ENCODE measurements at places on chromosomes 12 and 14.

DNA sequence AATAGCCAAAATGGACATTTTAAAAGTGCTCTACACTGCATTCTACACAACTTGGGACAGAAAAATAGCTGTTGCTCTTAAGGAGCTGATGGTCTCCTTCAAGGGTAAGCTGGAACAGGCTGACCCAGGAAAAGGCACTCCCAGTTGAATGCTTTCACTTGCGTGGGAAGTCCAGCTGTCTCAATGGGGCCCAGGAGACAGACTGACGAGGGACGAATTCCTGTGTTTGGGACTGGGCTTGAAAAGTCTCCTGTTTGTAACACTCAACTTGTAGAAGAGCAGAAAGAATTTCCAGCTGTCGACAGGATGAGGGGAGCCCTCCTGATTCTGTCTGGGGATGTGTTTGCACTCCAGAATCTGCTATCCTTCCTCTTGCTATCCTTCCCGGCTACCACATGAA, 180.8 kb downstream of the ZFP36L1 start:
- DNase-seq, result no peak

- no peak for DNase-seq
Observed at GRCh38 chr14:64800000-64800399, 79.7 kb downstream of the SPTB start.

DNA sequence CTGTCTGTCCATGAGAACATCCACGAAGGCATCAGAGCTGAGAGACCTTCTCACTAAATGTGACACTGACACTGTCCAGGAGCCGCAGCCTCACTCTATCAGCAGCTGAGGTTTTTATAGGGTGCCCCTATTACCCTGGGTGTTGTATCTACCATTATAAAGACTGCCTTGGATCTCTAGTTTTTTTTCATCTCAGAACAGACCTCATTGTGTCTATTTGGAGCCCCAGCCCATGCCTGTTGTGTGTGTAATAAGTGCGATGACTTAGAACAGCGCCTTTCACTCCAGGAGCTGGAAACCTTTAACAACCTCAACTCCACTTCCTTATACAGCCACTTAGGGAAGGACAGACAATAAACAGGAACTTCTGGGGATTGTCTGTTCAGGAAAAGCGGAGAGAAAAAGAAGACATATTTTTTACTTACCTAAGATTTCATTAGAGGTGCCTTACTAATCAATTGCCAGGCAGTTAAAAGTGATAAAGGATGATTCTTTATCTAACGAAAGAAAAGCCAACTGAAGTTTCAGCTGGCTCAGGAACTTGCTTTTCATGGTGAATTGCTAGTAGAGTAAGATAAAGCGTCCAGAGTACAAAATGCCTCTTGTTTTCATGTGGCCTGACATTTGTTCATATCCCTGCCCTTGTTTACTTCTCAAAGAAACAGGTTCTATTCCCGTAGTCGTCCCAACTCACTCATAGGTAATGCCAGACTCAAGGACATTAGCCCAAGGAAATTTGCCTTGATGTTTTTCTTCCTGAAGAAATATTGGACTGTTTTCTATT, 420.6 kb downstream of the RAD51B start:
- DNase-seq, result no peak

DNA sequence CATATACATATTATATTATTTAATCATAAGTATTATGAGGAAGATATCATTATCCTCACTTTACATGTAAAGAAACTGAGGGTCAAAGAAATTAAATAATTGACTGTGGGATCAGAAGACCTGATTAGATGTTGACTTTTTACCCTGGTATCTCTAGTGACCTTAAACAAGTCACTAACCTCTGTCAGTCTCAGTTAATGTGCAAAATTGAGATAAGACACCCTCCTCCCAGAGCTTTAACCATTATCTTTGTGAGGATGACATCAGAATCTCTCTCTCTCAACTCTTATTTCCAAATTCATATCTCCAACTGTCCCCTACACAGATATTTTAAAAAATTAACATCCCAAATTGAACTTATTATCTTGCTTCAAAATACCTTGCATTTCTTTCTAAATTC, 177.8 kb downstream of the KLHL28 start:
- no peak for DNase-seq

GRCh38 chr12:65685514-65685913, 138.8 kb upstream of the HMGA2 start:
- DNase-seq, result peak; percentile 10
